Fibroblast of skin of scalp (primary cell): ENCODE measurements at places on chromosomes 3 and 15.

DNA sequence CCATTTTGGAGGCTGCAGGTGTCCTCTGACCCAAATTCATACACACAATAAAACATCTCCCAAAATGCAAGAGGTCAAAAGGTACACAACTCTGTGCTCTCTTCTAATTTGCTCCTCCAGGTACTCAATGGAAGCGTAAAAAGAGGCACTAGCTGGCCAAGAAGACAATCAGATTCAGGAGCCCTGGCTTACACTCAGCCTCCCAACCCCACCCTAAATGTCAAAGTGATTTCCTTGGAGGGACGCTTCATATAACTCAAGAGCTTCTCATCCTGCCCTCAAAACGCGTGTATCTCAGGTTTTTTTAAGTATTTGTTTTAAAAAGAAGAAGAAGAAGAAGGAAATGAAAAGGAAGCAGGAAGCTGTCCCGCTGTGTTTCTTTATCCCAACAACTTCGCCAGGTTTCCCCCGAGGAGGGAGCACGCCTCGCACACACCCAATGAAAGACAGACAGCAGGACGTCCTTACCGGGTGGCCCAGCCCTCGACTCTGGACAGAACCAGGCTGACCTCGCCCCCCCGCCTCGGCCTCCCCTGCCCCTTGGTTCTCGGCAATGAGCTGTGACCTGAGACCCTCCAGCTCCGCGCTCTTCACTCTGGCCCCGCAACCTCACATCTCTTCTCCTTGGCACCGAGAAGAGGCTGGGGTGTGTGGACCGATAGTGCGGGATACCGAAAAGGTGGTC, 620.7 kb upstream of the ZNF385D start:
- DNase-seq, result no peak

DNA sequence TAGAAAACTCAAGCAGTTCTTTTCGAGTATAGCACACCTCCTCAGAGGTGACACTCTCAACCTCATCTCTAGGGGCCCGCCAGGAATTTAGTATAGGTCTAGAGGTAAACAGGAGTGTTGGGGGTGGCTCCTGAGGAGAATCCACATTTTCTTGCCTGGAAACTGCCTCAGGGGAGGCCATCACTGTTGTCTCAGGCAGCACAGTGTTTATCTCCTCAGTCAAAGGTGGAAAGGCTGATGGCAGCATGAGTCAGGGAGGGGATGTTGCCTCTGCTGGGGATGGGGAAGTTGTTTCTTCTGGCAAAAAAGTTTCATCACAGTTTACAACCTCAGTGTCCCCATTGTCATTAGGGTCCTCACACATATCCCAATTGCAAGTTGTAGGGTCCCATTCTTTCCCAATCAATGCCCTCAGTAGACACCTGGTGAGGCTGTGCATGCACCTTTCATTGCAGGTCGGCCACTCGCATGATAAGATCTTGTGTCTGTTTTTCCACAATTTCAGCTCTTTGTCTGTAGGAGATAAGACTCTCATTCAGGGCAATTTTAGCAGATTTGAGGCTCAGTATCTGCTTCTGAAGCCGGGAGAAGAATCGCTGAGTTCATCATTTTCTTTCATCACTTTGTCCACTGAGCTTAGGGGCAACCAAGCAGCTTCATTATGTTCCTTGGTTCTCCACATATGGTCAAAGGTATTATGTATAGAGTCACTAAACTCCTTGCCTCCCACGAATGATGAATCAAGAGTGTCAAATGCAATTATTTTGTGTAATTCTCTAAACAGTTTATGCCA, 25.8 kb downstream of the NAALADL2 start:
- DNase-seq, result no peak

- DNase-seq, result peak; percentile 31
These were observed 114.2 kb upstream of the THRB start for GRCh38 chr3:24608701-24609390.

DNA sequence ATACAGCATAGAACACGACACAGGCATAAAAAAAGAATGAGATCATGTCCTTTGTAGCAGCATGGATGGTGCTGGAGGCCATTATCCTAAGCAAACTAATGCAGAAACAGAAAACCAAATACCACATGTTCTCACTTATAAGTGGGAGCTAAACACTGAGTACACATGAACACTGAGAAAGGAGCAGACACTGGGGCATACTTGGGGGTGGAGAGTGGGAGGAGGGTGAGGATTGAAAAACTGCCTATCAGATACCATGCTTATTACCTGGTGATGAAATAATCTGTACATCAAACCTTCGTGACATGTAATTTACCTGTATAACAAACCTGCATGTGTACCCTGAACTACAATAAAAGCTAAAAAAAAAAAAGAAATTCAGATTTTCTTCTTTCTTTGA, 100.4 kb downstream of the PPM1L start:
- no peak for DNase-seq

- peak; percentile 41 for DNase-seq
These were observed 23.8 kb upstream of the ABI3BP start for GRCh38 chr3:101017017-101017416.

DNA sequence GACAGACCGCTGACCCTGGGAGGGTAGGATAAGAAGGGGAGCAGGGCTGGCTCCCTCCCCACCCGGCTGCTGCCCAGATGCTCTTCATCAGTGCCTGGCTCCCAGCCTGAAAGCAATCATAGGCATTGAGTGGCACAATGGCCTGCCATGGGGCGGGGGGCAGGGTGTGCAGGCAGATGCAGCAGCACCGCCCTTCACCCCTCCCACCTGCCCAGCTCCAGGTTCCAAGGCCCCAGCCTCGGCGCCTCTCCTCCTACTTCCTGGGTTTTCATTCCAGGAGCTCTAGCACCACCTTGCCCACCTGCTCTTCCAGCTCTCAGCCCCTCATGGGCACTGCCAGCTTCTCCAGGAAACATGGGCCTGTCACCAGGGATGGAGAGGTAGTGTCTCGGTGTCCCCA, 101.7 kb downstream of the MEGF11 start:
- DNase-seq, result no peak

- DNase-seq, result peak; percentile 41
These were observed 35.1 kb downstream of the CCDC54 start for GRCh38 chr3:107412376-107412775.

DNA sequence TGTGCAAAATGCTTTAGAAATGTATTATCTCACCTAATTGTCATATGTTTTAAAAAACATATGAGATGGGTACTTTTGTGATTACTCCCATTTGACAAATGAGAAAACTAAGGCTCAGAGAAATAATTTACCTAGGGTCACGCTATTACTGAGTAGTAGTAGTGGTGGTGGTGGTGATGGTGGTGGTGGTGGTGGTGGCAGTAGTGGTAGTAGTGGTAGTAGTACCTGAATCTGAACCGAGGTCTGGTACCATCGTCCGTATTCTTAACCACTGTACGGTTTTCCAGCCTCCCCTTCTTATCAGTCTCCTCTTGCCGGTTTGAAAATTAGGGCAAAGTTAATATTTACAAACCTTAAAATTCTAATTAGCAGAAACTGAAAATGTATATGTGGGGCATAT, 102.4 kb downstream of the KLHL25 start:
- no peak for DNase-seq

DNA sequence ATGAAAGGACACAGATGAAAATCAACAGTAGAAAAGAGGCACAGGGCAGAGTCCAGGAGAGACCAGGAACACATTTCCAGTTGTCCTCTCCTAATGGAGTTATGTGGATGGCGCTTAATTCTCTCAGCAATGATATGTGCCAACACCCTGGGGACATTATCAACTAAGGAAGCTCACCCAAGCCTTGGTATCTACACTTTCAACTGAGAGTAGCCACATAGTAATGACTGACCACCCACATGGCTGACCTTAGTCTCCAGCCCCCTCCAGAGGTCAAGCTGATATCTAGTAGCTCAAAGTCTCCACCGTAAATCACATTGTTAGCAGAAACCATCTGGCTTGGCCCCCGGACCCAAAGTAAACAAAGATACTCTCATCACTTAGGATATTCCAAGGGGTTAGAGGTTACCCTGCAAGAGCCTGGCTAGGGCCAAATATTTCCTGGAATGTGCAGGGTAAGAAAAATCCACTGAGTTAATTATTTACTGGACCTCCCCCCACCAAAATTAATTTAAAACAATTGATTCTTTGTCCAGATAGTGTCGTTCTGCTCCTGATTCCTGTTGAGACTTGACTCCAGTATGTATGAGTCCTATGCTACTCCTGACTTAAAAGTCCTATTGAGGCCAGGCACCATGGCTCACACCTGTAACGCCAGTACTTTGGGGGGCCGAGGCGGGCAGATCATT, 24.8 kb downstream of the GABRR3 start:
- DNase-seq, result no peak

DNA sequence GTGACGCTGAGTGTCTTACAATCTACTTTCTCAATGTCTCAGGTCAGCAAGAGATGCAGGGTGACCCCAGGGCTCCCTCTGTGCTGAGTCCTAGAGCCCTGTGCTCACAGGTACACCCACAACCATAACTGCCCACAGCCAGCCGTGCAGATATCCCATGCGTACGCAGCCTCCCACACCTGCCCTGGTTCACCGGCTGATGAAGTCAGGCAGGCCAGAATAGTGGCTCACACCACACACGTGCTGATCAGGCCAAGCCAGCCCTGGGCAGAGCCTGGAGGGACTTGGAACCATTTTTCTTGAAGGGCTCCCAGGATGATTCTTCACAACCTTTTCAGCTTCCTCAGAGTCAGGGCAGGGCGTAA, 63.6 kb upstream of the RPL32 start:
- DNase-seq, result no peak

GRCh38 chr3:158261371-158261991, 151.6 kb downstream of the RSRC1 start:
- DNase-seq, result peak; percentile 54

DNA sequence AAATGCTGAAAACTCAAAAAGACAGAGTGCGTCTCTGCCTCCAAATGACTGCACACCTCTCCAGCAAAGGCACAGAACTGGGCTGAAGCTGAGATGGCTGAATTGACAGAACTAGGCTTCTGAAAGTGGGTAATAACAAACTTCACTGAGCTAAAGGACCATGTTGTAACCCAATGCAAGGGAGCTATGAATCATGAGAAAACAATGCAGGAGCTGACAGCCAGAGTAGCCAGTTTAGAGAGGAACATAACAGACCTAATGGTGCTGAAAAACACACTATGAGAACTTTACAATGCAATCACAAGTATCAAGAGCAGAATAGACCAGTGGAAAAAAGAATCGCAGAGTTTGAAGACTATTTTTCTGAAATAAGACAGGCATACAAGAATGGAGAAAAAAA, 10.1 kb upstream of the AVEN start:
- DNase-seq, result peak; percentile 86

GRCh38 chr3:124878561-124879336, 8.4 kb downstream of the ITGB5 start:
- peak; percentile 95 for DNase-seq

- DNase-seq, result no peak
These were observed 119.2 kb downstream of the CORO2B start for GRCh38 chr15:68697711-68698690.

- DNase-seq, result peak; percentile 56
These were observed 372.1 kb downstream of the MAGI1 start for GRCh38 chr3:65666448-65667091.

GRCh38 chr3:25313286-25313685, 114.8 kb upstream of the RARB start:
- DNase-seq, result no peak

DNA sequence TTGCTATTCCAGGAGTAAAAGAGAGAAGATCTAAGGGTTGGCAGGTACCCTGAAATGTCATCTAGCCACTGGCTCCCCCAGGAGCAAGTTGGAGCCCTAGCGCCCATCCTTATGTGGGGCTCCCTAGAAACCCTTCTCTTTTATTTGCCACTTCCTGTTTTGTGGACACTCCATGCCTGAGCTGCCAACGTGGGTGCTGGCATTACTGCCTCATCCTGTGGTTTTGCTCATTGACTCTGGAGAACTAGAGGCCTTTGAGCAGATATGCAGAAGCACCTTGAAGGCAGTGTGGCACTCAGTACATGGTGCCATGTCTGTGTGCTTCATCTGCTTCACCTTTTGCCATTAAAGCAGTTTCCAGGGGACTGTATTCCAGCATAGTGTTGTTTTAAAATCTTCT, 8.1 kb downstream of the EDEM1 start:
- no peak for DNase-seq

- DNase-seq, result no peak
These were observed 28.9 kb downstream of the IDH3A start for GRCh38 chr15:78178064-78178463.
